ENCODE measurements at places on chromosomes 6 and 20. TPM values are rescaled to one million over a fixed set of nuclear protein-coding genes. Genes with fewer than 3 reads are reported as not detected.

Gene FLRT3
- total RNA-seq: 3.1 TPM

Gene DHX35
- 6.8 TPM for total RNA-seq

Gene BMP6
- 3.6 TPM for total RNA-seq

Gene LGSN
- not detected for total RNA-seq

Gene ULBP2
- not detected for total RNA-seq

Gene PBOV1
- total RNA-seq: not detected

Gene SRSF12
- 0.21 TPM for total RNA-seq

Gene TOMM6
- total RNA-seq: 156 TPM

DNA sequence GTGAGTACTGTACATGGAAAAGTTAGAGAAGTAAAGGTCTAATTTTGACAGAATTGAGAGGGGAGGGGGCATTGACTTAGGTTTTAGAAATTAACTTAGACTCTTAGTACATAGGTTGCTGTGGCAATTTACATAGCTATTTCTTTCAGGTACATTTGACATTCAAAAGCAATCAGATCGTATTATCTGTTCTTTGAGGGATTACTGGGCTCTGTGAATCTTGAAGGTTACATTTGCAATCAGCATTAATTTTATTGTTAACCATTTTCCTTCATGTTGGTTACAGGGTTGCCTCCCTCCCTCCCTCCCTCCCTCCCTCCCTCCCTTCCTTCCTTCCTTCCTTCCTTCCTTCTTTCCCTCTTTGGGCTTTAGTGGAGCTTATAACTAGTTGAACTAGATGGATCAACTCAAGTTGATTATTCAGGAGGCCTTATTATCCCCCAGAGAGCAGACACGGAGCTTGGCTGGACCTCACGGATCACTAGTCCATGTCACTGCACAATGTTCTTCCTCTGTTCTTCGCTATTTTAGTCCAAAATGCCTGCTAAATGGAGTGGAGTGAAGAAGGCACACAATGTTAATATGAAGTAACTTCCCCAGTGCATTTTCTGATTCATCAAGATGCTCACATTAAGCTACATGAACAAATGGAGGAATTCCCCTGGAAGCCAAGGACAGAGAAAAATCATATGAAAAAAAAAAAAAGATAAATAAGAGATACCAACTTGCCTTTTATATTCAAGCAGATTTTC is 87.8 kb downstream of the PLCB4 start:
- no peak overlapping the region for H3K4me3 ChIP-seq
- H3K4me1 ChIP-seq: peaks cover 10% of the 10 kb centered on the region
- DNase-seq: no peak
- H3K27ac ChIP-seq: no peak overlapping the region

GRCh38 chr6:109056661-109057060 is 38.0 kb downstream of the SESN1 start:
- DNase-seq: no peak
- H3K27ac ChIP-seq: peak overlapping the region; percentile 77
- peaks cover 72% of the 10 kb centered on the region for H3K4me1 ChIP-seq
- no peaks in the 10 kb centered on the region for H3K27me3 ChIP-seq

GRCh38 chr20:58630063-58630462 is 21.0 kb upstream of the STX16 start:
- no peaks in the 10 kb centered on the region for H3K36me3 ChIP-seq
- H3K4me1 ChIP-seq: no peaks in the 10 kb centered on the region
- H3K27me3 ChIP-seq: no peaks in the 10 kb centered on the region

DNA sequence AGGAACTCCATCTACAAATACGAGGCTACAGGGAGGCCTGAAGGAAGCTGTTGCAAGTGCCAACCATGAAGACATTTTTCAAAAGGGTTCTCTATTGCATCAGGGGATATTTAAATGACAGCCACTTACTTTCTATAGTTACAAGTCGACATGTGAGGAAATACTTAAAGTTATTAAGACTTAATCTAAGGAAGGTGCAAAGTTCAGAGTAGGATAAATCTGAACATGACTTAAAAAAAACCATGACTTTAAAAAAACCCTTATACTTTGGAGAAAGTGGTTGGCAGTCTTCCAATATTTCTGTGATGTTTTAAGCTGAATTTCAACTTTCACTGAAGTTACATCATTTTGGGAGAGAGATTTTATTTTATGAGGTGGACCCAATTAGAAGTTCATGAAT is 56.3 kb upstream of the EMILIN3 start:
- no peaks in the 10 kb centered on the region for H3K27me3 ChIP-seq
- no peaks in the 10 kb centered on the region for H3K4me1 ChIP-seq
- peaks cover 12% of the 10 kb centered on the region for H3K36me3 ChIP-seq
- DNase-seq: no peak
- no peak overlapping the region for H3K4me3 ChIP-seq

DNA sequence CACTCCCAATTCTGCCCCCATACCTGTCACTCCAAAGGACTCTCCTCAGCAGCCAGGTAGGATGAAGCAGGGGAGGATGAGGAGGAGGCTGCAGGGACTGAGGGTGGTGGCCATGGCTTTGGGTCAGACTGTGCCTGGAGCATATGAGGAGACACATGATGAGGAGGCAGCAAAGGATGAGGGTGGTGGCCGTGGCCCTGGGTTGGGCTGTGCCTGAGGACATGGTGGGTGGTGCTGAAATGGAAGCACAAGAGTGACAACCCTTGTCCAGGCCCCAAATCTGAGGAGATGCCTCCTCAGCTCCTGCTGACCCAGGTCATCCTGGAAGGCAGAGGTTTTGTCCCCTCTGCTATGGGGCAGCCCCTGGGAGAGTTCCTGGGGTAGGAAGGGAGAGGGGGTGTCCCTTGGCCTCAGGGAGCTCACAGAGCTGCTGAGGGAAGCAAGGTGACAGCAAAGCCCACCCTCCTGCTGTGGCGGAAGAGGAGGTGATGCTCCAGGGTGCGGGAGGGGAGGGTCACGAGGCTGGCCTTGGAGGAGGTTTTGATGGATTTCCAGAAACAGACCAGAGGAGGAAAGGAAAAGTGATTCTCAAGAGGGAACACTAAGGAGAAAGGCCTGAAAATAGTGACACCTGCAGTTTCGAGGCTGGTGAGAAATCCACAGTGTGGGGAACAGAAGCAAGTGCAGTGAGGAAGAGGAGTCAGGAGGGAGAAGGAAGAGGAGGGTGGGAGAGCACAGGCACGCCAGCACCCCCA is 4.6 kb downstream of the RAET1G start:
- H3K27ac ChIP-seq: no peak overlapping the region
- H3K4me1 ChIP-seq: no peaks in the 10 kb centered on the region
- H3K4me3 ChIP-seq: no peak overlapping the region
- no peak for DNase-seq
- H3K27me3 ChIP-seq: peaks cover under 1% of the 10 kb centered on the region

- H3K4me1 ChIP-seq: peaks cover 14% of the 10 kb centered on the region
- no peak overlapping the region for H3K4me3 ChIP-seq
- H3K27ac ChIP-seq: no peak overlapping the region
- DNase-seq: no peak
- H3K27me3 ChIP-seq: no peaks in the 10 kb centered on the region
Measured at GRCh38 chr6:72959821-72960220, 265.5 kb downstream of the KHDC1L start.

GRCh38 chr6:114421199-114421598 is 78.4 kb upstream of the HS3ST5 start:
- H3K4me3 ChIP-seq: no peak overlapping the region
- H3K36me3 ChIP-seq: no peaks in the 10 kb centered on the region
- H3K27me3 ChIP-seq: no peaks in the 10 kb centered on the region
- H3K4me1 ChIP-seq: no peaks in the 10 kb centered on the region

- no peaks in the 10 kb centered on the region for H3K4me1 ChIP-seq
- no peak for DNase-seq
- no peaks in the 10 kb centered on the region for H3K27me3 ChIP-seq
- H3K27ac ChIP-seq: no peak overlapping the region
- no peaks in the 10 kb centered on the region for H3K36me3 ChIP-seq
Measured at GRCh38 chr6:25178336-25179035, 100.7 kb upstream of the CARMIL1 start.

- no peaks in the 10 kb centered on the region for H3K36me3 ChIP-seq
- peak overlapping the region; percentile 30 for H3K27ac ChIP-seq
- no peak overlapping the region for H3K4me3 ChIP-seq
Measured at GRCh38 chr6:41443616-41444525, 102.3 kb upstream of the FOXP4 start.

- no peaks in the 10 kb centered on the region for H3K4me1 ChIP-seq
- DNase-seq: no peak
- no peak overlapping the region for H3K4me3 ChIP-seq
- H3K27me3 ChIP-seq: no peaks in the 10 kb centered on the region
- no peak overlapping the region for H3K27ac ChIP-seq
Measured at GRCh38 chr6:43762966-43763695, 6.9 kb upstream of the VEGFA start.

DNA sequence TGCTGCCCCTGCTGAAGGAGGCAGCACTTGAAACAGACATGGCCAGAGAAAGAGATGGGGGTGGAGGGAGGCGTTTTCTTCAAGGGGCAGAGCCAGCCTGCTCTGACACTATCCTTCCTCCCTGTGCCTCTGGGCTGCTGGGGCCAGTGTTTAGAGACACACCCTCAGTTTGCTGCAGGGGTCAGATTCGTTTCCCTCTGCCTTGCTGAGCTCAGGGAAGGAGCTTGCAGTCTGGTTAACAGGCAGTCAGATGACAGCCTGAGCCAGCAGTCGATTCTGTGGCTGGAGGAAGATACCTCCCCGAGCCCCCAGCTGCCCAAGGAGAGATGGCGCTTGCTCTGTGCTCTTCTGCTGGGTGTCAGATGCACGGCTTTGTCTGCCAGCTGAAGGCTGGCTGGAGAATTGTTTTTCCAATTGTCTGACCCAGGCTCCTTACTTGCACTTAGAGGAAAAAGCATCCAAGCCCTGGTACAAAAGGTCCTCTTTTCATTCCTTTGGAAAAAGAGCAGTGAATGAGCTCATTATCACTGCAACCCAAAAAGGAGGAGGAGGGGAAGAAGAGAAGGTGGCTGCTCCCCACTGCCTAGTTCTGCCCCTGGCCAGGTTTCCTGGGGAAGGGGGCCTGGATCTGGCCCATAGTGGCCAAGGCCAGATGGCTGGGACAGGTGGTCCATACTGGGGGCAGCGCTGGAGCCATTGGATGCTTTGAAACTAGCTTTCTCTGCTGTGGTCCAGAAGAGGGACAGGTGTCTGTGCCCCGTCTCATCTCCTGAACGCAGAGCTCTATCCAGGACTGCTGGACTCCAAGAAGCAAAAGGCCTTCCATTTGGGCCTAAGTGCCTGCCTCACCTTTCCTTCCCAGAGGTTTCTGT is 88.2 kb downstream of the TCP11 start:
- peak; percentile 37 for DNase-seq
- H3K27me3 ChIP-seq: no peaks in the 10 kb centered on the region
- peaks cover 29% of the 10 kb centered on the region for H3K36me3 ChIP-seq
- H3K27ac ChIP-seq: peak overlapping the region; percentile 36
- H3K4me3 ChIP-seq: no peak overlapping the region

DNA sequence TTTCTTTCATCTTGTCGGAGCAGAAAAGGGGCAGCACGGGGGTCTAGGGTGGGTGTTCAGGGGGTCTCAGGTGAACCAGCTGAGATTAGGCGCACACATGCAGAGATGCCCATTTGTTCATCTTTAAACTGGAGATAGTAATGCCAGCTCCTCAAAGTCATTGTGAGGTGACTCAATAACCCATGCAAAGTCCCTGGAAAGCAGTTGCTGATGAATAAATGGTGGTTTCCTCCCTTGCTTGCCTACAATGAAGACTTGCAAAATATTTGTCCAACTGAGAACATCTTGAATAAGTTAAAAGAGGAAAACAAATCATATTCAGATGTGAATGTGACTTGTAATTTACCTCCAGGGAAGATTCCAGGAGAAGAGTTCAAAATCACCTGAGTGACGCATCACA is 206.9 kb downstream of the LY86 start:
- H3K27ac ChIP-seq: no peak overlapping the region
- no peaks in the 10 kb centered on the region for H3K4me1 ChIP-seq
- no peak overlapping the region for H3K4me3 ChIP-seq
- DNase-seq: no peak
- H3K27me3 ChIP-seq: no peaks in the 10 kb centered on the region

DNA sequence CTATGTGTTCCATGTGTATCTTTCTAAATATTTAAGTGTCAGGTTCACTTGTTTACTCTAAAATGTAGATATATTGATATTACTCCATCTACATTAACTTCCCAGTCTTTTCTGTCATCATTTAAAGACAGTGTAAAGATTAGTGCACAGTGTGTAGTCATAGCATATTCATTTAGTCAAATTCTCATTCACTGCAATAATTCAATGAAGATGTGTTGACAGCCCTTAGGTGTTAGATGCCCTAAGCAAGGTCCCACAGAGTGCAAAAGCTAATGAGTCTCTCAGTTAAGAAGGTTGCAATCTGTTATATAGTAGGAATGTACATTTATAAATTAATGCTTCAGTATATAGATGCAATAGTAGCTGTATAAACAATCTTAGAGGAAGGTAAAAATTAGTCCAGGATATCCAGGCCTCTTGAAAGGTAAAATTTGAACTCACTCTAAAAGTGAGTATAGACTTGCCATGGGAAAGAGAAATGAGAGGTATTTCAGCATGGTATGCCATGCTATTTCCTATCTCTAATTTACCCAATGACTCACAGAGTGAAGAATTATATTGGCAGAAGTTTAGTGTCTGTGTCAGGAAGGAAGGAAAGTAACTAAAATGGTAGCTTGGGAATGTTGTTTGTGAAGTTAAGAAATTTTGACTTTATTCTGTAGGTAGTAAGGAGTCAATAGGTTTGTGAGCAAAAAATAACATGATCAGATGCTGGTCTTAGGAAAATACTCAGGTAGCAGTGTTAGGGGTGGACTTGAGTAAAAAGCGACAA is 969.9 kb upstream of the CITED2 start:
- no peak overlapping the region for H3K27ac ChIP-seq
- peaks cover 11% of the 10 kb centered on the region for H3K4me1 ChIP-seq

GRCh38 chr6:5846335-5846734 is 160.4 kb downstream of the NRN1 start:
- H3K36me3 ChIP-seq: no peaks in the 10 kb centered on the region
- H3K4me1 ChIP-seq: no peaks in the 10 kb centered on the region
- H3K27me3 ChIP-seq: no peaks in the 10 kb centered on the region
- no peak for DNase-seq
- H3K27ac ChIP-seq: no peak overlapping the region

DNA sequence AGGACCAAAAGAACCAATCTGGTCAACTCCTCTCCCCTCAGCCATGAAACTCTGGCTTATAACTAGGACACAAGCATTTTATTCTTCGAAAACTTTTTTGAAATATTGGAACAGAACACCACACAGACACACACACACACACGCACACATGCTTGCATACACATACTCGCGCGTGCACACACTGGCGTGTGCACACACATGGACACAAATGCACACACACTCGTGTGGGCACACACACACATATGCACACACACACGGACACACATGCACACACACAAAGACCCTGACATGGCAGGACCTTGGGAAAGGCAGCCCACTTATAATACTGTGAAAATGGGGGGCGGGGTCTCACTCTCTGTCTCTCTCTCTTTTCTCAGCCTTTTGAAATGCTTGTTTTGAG is 63.9 kb downstream of the TMEM242 start:
- no peak for DNase-seq
- H3K27ac ChIP-seq: no peak overlapping the region
- H3K4me3 ChIP-seq: no peak overlapping the region
- no peaks in the 10 kb centered on the region for H3K27me3 ChIP-seq
- peaks cover 6% of the 10 kb centered on the region for H3K4me1 ChIP-seq

GRCh38 chr20:57392512-57393271 is 1.5 kb downstream of the RBM38 start:
- peaks cover 42% of the 10 kb centered on the region for H3K36me3 ChIP-seq
- H3K27ac ChIP-seq: peak overlapping the region; percentile 92

GRCh38 chr6:31162463-31163165 is 4.2 kb downstream of the TCF19 start:
- H3K36me3 ChIP-seq: peaks cover 4% of the 10 kb centered on the region
- no peaks in the 10 kb centered on the region for H3K27me3 ChIP-seq
- no peak overlapping the region for H3K4me3 ChIP-seq
- no peak overlapping the region for H3K27ac ChIP-seq
- peaks cover 6% of the 10 kb centered on the region for H3K4me1 ChIP-seq

Measured in psoas muscle (tissue), 8 donors.